ENCODE measurements at places on chromosomes 12 and 14.
A peak's percentile ranks its signal among the peaks of the same experiment; 100 is the strongest.

DNA sequence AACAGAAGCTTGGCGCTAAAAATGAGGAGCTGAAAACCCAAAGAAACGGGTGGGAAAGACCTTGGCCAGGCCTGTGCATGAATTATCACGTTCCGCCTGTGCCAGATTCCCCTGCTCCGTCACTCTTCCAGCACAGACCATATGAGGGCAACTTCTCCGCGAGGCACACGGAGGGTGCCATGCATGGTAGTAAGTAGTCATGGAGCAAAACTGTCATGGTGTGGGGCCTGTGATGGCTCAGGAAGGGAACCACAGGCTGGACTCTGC is 148.2 kb downstream of the ANO2 start:
- DNase-seq = no peak

DNA sequence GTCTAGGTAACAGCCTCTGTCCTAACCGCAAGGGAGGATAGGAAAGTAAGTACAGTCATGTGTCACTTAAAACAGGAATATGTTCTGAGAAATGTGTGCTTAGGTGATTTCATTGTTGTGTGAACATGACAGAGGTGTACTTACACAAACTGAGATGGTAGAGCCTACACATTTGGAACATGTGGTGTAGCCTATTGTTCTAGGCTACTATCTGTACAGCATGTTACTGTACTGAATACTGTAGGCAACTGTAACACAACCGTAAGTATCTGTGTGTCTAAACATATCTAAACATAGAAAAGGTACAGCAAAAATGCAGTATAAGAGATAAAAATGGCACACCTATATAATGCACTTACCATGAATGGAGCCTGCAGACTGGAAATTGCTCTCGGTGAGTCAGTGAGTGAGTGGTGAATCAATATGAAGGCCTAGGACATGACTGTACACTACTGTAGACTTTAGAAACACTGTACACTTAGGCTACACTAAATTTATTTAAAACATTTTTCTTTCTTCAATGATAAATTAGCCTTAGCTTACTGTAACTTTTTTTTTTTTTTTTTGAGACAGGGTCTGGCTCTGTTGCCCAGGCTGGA is 13.2 kb upstream of the MDM2 start:
- DNase-seq = no peak

- DNase-seq = no peak
These were observed 165.4 kb downstream of the GCH1 start for GRCh38 chr14:54737132-54737711.

- no peak for DNase-seq
These were observed 543.6 kb downstream of the FOXG1 start for GRCh38 chr14:29310210-29310609.

DNA sequence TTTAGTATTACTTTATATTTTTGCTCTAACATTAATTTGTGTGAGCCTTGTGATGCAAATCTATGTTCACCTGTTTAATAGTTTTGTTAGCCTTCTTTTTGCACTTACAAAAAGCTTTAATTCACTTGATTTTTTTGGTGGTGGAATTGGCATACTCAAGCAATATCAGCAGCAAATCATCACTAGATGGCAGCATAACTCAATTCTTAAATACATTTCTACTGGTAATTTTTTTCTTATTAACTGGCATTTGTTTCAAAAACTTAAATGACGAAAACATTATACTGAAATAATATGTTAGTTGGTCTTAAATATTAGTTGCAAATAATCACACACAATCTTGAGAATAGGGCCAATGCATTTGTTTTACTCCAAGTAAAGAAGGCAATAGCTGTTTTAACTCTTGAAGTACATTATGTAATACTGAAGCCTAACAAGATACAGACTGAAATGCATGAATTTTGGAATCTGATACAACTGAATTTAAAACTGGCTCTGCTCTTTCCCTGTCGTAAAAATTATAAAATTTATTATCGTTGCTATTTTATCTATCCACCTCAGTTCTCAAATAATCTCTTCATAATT is 151.5 kb downstream of the ATXN7L3B start:
- no peak for DNase-seq

- DNase-seq = no peak
These were observed 6.3 kb downstream of the DDX55 start for GRCh38 chr12:123608182-123608581.

DNA sequence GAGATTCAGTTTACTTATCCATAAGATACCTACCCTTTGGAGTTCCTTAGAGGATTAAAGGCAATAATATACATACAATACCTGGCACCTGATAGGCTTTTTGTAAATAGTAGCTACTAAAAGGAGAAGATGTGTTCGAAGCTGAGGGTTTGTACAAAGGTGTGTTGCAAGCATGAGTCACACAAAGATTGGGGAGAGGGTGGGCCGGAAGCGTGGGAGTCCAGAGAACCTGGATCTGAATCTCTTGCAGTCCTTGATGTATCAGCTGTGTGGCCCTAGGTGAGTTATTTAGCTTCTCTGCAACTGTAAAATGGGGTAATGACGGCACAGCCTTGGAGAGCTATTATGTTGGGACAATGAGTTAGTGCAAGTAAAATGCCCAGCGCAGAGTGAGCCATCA is 61.6 kb upstream of the PSMC1 start:
- DNase-seq = no peak

GRCh38 chr12:30622509-30622908 is 73.2 kb downstream of the IPO8 start:
- DNase-seq = no peak

DNA sequence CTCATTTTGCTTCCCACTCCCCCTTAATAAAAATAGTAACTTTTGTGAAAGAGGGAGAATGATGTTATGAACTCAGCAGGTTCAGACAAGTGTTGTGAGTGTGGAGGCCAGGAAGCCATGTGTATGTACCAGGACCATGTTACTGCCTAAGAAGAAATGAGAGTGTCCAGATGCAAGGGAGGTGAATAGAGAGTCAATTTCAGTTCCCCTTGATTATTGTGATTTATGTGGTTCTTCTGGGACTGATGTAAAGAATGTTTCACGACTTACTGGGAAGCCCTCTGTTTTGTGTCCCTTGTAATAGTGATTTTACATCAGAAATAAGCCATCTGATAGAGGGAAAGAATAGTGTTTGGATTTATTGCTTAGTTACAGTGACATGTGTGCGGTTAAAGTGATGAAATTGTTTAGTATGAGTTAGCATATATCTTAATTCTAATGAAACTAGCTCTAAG is 32.5 kb downstream of the FBXO34 start:
- no peak for DNase-seq

- no peak for DNase-seq
These were observed 4.3 kb downstream of the P2RX4 start for GRCh38 chr12:121214166-121214777.

DNA sequence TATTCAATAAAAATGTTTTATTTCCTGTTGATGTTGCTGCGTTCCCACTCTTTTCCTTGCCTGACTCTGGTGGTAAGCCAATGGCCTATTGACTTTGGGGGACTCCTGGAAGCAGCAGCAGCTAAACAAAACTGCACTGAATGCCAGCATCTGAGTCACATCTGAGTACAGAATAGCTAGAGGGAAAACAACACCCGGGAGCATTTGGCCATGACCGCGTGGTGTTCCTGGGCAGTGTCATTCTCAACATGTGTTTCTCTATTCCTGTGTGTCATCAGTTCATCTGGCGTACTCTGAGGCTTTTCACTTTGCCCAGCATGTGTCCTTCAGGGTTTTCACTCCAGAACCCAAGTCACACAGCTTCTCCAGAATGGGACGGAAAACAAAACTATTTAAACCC is 238.8 kb downstream of the PAWR start:
- no peak for DNase-seq

GRCh38 chr12:107967170-107967569 is 161.9 kb upstream of the WSCD2 start:
- DNase-seq = no peak

DNA sequence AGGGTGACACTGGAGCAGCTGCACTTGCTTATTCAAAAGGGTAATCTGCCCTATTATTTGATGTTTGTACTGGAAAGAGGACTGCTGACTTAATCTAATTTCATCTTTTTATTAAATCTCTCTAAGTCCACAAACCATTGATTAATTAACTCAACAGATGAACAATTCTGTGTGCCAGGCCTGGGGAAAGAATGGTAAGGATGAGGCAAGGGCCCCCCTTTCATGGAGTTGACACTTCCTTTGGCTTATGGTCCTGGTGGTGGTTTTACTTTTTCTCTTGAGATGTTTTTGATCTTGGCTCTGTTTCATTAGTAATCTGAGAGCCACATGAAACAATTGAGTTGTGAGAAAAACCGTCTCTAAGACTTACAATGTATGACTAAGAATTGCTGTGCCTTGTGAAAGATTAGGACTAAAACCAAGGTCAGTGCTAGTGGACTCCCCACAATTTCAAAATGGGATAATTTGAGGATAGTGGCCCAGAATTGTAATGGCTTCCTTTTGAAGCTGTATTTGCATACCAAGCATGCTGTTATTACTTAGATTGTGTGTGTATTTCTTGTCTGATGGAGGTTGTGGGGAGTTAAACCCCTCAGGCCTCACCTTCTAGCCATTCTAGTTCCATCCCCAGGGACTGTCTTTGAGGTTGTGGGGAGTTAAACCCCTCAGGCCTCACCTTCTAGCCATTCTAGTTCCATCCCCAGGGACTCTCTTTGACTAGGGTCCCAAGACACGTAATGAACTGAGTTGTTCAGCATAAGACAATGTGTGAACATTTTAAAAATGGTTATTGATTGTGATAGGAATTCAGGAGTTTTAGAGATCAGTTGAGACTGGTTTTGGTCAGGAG is 52.5 kb upstream of the EVL start:
- no peak for DNase-seq

DNA sequence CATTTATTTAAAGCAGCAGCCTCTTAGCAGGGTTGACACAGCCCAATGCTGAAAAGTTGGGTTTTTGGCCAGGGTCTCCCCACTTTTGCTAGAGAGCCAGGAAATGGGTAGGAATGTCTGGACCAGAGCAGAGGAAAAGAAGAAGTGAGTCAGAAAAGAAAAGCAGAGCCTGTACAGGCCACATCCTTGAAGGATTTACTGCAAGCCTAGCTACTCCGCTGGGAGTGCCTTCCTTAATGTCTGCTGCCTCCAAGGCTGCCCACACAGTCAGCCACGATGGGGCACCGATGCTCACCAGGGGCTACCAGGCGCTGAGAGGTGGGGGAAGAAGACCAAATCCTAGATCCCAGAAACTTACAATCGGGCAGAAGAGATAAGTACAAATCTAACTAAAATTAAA is 139.2 kb downstream of the C12orf75 start:
- no peak for DNase-seq

DNA sequence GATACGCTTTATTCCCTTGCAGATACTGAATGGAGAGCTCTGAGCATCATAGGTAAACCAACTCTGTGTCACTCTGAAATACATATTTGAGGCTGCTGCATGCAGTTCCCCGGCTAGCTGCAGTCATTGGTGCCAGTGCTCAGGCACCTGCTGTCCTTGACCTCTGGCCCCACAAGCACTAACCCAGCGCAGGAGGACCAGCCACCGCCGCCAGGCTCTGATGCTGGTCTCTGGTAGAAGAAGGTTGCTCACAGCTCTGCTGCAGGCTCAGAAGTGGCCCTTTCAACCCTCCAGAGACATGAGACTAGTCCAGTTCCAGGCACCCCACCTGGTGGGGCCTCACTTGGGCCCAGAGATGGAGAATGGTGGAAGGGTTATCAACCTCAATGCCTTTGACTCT is 34.5 kb upstream of the PTPRB start:
- no peak for DNase-seq

DNA sequence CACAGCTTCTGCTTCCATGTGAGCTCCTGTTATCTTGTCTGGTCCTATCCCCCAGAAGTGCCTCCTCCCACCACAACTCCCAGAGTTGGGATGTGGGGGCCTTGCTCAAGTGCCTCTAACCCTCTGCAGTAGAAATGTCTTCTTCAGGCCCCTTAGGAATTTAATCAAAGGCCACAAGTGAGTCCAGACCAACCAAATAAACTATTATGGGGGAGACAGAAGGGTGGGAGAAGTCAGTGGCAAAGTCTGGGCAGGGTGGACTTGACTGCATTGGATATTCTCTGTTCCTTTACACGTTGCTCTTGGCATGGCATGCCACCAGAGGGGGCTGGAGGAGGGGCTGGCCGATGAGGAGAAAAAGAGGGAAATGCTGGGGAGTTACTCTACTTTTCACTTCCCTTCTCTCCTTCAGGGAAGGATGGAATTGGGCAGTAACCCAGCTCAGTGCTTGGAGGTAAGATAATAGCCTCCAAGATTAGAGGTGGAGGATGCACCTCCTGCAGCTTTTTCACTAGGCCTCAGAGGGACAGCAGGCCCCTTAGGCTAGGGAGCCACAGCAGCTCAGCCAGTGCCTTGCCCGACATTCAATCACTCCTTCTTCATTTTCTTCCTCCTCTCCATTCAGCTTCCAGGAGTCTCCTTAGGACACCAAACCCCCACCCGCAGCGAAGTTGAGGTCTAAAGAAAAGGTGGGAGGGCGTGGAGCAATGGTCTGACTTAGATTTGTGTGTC is 1.2 kb upstream of the AP1G2 start:
- DNase-seq = no peak

GRCh38 chr14:68491793-68492192 is 301.1 kb downstream of the ZFP36L1 start:
- no peak for DNase-seq

DNA sequence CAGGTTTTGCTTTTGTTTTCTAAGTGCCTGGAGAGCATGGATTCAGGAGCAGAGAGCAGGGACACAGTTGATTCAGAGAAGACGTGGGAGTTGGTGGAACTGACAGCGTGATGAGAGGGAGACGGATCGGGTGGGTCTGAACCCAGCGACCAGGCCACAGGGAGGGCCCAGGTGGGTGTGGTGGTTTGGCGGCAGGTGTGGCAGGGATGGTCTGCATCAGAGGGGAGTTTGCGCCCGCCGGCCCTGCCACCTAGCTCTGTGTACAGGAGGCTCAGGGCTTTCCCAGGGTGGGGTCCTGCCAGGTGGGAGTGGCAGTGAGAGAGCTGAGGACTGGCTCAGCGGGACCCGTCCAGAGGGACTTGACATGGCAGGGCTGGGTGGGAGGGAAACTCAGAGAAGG is 33.3 kb upstream of the DIO3 start:
- DNase-seq = no peak

DNA sequence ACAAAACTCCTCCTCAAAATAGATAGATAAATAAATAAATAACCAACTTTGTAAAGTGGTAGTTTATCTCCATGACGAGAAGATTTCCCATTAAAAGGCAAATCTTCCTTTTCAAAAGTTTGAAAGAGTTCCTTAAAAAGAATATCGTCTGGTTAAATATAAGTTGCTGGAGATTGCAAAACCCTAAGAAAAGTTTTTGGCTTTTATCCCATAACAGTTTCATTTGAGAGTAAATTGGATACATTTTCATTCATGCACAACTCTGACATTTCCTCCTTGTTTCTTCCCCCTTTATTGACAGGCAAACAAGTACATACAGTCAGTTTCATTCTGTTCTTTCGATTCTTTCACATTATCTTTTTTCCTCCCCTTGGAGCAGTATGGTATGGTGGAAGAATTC is 45.4 kb upstream of the BTG1 start:
- no peak for DNase-seq

- DNase-seq = peak; percentile 51
These were observed 19.5 kb upstream of the TTC9 start for GRCh38 chr14:70622111-70622712.

Data from T-helper 2 cell (primary cell).